RKO (cell line): ENCODE measurements at places on chromosomes 12 and 14.

- DNase-seq, result no peak
These were observed 1.1 kb downstream of the TDG start for GRCh38 chr12:103966736-103967135.

DNA sequence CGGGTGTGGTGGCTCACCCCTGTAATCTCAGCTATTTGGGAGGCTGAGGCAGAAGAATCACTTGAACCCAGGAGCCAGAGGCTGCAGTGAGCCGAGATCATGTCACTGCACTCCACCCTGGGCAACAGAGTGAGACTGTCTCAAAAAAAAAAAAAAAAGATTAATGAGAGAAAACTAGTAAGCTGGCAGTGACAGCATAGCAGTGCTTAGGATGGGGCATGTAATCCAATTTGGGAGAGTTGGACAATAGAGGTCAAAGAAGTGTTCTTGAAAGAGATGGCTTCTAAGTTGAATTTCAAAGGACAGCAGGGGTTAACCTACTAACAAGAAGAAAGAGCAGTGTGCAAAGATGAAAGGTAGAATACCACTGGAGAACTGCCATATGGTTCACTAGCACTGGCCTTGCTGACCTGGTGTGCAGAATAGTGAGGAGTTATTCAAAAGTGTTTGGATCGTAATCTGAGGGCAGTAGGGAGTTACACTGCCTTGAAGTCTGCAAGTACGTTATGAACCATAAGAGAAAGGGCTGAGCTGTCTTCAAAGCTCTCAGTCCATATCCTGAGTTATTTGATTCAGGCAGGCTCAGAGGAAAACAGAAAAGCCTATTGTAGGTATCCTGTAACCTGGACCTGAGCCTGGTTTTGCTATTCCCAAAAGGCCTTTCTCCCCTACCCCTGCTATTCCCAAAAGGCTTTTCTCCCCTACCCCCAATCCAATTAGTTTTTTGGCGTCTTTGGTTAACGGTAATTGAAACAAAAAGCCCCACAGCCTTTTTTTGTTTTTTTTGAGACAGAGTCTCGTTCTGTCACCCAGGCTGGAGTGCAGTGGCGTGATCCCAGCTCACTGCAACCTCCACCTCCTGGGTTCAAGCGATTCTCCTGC is 3.4 kb downstream of the XPOT start:
- peak; percentile 18 for DNase-seq

- DNase-seq, result no peak
These were observed 23.2 kb downstream of the TTC9 start for GRCh38 chr14:70664698-70665447.

- DNase-seq, result no peak
These were observed 544.0 kb downstream of the GALC start for GRCh38 chr14:87449016-87449415.

DNA sequence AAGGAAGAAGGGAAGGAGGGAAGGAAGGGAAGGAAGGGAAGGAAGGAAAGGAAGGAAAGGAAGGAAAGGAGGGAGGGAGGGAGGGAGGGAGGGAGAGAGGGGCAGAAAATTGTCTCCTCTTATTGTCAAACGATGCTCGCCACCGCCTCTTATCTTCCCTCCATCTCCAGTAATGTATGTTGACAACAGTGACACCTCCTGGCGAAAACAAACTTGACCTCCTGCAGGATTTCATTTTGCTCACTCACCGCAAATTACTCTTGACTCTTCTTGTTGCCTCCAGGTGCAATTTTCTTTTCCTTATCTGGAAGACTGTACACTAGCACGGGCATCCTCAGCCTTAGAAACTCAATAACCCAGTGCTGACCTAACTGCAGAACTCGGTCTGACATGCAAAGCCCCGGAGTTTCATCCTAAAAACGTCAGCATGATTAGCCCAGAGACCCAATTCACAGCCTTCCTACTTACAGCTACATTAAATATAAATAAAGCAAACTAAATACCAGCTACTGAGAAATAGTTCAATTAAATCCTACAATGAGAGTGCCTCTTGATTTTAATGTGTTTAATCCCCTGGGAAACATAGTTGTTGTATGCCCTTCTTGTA is 512.4 kb upstream of the TMPO start:
- DNase-seq, result peak; percentile 32

DNA sequence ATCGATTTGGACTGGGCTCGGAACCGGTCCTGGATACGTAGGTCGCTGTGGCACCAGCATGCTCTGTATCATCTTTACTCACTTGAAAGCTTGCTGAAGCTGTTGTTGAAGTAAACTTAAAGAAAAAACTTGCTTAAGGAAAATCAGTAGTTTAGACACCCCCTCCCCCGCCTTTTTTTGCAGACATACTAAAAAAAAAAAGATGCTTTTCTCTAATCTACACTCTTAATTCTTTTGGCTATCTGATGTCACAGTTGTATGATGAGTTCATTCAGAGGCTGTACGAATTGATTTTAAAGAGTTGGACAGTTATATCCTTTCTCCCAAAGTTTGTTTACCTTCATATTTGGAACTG is 865 bp downstream of the FRS2 start:
- no peak for DNase-seq

DNA sequence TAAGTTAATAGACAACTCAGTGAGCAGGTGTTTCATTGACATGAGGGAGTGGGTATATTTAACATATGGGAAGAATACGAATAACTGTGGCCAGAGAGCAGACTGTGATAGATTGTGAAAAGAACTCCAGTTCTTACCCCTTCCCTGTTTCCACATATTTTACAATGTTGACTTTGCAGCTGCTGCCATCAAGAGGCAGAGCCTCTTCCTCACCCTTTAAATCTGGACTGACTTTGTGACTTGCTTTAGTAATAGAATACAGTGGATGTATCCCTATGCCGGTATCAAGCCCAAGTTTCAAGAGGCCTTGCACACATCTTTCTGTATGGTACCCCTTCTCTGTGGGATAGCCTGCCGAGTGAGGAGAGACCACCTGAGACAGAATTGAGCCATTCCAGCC is 356.7 kb downstream of the ETNK1 start:
- peak; percentile 26 for DNase-seq

DNA sequence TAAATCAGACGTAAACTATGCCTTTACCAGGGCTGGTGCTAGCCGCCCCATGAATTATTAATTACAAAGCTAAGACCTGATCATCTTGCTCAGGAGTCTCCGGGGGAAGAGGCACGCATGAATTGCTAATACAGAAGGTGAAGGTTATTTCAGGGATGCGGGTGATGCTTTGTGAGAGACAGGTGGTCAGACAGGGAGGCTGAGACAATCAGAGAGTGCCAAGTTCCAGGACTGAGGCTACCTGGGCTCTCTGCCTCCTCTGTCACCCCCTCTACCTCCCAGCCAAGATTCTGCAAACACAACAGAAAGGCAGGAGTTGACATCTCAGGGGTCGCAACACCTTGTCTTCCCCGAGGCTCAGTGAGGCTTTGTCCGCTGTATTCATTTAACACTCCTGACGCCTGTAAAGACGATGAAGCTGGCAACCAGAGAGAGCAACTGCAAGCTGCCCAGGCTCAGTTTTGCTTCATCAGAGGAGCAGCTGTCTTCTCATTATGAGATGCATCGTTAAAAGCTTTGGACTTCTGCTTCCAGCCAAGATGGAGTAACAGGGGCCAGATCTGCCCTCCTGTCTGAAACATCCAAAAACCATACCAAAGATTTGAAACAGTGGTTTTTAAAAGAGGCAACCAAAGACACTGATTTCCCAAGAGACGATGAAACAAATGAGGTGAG is 46.6 kb downstream of the PRIMA1 start:
- no peak for DNase-seq

- DNase-seq, result peak; percentile 81
These were observed at the start of gene VTI1B for GRCh38 chr14:67674480-67675218. Gene VTI1B, minus strand, starts transcription at chr14:67674632. Its CDS starts 143 bp downstream, at chr14:67674489.

DNA sequence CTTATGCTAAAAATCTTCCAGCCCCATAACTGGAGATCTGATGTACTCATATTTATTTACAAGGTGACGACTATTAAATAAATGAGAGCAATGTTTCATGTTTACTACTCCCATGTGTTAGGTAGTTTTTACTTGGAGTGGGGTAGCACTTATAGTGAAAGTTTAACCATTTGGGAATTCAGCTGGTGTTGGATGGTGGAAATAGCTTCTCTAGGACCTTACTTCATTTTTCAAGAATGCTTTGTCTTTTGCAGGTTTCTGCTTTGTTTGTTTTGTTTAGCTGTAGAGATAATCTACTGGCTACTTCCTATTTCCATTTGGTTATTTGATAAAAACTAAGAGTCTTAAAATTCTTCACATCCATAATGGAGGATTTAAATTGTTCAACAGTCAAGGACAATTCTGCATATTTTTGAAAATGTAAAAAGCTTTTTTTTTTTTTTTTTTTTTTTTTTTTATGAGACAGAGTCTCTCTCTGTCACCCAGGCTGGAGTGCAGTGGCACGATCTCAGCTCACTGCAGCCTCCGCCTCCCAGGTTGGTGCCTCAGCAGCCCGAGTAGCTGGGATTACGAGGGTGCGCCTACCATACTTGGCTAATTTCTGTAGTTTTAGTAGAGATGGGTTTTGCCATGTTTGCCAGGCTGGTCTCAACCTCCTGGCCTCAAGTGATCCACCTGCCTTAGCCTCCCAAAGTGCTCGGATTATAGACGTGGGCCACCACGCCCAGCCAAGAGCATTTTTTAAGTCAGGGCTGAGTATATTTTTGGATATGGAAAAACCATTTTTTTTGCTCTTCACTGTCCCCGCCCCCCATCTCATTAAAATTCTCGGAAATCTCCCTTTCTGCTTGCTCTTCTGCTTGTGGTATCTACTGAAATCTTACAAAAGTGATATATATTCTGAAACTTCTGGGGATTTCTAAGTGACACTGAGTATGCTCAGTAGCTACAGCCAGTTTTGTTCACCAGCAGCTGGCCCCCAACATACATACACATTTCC is 1.4 kb upstream of the ABCD2 start:
- no peak for DNase-seq

GRCh38 chr14:50462111-50462510 is 65.4 kb upstream of the CDKL1 start:
- DNase-seq, result no peak

GRCh38 chr14:67735336-67736147 is 33.9 kb downstream of the RDH12 start:
- no peak for DNase-seq

DNA sequence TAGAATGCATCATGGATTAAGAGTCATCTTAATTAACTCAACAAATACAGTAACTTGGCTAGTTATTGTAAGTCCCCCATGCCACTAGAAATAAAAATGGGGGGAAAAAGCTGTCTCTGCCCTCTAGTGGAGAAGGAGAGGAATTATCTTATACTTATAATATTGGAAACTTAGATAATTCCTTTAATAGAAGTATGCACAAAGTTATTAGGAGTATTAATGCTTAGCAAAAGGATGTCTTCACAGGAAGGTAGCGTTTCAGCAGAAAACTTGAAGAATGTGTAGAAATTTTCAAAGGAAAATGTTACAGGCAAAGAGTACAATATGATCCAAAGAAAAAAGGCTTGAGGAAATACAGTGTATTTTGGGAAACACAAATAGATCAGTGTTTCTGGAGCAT is 19.8 kb downstream of the OR5AU1 start:
- peak; percentile 57 for DNase-seq

GRCh38 chr12:54159140-54159539 is 29.6 kb downstream of the SMUG1 start:
- no peak for DNase-seq

GRCh38 chr12:94082690-94083089 is 65.7 kb upstream of the PLXNC1 start:
- DNase-seq, result no peak

- no peak for DNase-seq
These were observed 188.2 kb upstream of the FRMD6 start for GRCh38 chr14:51463461-51463860.

GRCh38 chr12:97924122-97924521 is 461.5 kb downstream of the RMST start:
- DNase-seq, result no peak

GRCh38 chr14:102901633-102902032 is 20.8 kb upstream of the AMN start:
- no peak for DNase-seq

- no peak for DNase-seq
These were observed 105.4 kb downstream of the NCOR2 start for GRCh38 chr12:124461851-124462623.

DNA sequence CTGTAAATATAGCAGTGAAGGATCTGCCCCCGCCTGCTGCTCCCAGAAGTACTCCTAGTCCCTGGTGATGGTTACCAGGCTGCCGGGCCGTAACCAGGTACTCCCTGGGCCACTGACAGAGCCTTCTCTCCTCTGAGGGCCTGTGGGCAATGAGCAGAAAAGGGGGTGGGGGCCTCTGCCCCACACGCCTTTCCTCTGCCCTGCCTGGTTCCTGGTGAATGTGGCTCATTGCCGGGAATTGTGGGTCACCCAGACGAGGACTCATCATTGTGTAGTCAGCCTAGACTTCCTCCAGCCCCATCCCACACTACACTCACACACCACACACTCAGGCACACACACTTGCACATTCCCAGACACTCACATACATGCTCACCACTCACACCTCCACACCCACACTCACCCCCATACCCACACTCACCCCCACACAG is 35.7 kb upstream of the ACTN1 start:
- DNase-seq, result peak; percentile 44

- no peak for DNase-seq
These were observed 2.7 kb downstream of the FAIM2 start for GRCh38 chr12:49901026-49901425.

DNA sequence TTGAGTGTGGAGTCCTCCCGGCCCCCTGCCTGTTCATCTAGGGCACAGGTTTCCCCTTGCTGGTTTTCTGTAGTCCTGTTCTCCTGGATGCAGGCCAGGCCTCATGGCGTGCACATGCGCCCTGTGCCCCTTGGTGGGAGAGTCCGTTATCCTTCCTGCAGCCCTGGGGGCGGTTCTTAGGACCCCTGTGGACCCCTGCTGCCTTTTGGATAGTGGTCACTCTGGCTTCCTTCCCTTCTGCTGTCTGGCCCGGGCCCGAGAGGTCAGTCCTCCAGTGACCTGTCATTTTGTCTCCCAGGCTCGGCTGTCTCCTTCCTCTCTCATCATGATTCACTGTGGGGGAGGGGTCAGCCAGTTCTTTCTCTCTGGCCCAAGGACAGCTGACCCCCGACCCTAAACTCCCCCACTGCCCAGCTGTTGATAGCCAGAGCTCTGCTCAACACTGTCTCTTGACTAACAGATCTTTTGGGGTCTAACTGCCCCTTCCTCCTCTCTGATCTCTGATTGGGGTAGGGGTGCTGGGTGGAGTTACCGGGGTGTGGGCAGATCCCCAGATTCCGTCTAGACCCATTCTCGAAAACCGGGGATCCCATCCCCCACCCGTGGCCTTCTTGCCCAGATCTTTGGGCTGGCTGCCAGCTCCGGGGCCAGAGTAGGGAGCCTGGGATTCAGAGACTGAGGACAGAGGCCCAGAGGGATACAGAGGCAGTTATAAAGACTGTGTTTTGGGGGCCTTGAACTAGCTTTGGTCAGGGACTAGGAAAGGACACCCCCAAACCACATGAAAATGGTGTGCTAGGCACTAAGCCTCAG is 7.0 kb downstream of the CCND2 start:
- DNase-seq, result no peak

- no peak for DNase-seq
These were observed 177.9 kb downstream of the VRK1 start for GRCh38 chr14:96975116-96975515.

- DNase-seq, result peak; percentile 81
These were observed 57.6 kb downstream of the ACADS start for GRCh38 chr12:120783197-120783596.
